Mucosa of gallbladder (tissue), 1 donor: ENCODE measurements at places on chromosomes 6 and 20.
A peak's percentile ranks its signal among the peaks of the same experiment; 100 is the strongest.

DNA sequence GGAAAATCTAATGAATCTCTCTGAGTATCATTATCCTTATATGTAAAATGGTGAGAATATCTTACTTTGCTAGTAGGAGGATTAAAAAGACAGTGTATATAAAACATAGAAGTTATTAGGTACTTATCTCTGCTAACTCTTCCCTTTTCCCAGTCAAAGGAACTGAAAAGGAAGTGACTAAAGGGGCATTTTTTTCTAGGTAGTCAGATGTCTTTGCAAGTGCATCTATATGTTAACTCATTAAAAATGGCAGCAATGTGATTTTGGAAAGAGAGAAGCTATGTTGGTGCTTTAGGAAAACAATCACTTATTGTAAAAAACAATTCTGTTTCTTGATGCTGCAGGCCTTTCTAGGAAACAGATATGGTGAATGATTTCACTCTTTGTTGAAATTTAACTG lies 180.9 kb downstream of the SAMD5 start:
- DNase-seq: no peak

DNA sequence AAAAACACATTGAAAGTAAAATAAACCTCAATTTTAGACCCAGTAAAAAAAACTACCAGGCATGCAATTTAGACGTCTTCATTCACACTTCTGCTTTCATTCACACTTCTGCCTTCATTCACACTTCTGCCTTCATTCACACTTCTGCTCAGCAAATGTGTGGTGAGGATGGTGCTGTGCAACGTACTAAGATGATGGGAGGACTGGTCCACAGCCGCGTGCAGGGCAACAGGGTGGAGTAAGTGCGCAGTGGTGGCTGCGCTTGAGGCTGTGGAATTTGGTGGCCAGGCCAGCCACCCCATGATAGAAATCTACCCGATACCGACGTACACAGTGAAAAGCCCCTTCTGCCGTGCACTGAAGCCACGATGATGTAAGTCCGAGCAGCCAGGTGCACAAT lies 114.3 kb upstream of the CD93 start:
- no peak for DNase-seq

DNA sequence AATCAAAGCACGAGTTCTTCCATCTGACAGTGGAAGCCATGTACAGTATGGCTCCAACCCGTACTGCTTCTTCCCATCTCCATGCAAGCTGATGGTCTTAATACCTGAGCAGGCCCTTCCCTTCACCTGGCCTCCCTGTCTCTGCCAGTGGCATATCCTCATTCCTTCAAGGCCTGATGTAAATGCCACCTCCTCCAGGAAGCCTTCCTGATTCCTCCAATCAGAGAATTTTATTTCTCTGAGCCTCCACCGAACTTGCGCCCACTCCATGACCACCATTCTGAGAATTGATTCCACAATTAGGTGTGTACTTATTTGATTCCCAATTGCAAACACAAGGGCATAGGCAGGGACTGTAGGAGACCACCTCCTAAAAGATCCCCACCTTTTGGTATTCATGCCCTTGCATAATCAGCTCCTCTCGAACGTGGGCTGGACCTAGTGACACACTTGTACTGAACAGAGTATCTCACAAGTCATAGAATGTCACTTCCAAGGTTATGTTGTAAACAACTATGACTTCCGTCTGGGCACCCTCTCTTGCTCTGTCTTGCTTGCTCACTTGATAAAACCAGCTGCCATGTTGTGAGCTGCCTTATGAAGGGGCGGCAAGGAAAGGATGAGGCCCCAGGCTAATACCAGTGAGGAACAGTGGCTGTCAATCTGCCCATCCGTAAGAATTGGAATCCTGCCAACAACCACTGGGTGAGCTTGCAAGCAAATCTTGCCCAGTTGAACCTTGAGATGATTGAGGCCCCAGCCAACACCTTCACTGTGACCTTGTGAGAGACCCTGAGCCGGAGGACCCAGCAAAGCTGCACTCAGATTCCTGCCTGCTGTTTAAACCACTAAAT lies 38.8 kb downstream of the CPNE5 start:
- no peak for DNase-seq

- DNase-seq: no peak
These were observed 17.6 kb upstream of the IER3 start for GRCh38 chr6:30761791-30762429.

DNA sequence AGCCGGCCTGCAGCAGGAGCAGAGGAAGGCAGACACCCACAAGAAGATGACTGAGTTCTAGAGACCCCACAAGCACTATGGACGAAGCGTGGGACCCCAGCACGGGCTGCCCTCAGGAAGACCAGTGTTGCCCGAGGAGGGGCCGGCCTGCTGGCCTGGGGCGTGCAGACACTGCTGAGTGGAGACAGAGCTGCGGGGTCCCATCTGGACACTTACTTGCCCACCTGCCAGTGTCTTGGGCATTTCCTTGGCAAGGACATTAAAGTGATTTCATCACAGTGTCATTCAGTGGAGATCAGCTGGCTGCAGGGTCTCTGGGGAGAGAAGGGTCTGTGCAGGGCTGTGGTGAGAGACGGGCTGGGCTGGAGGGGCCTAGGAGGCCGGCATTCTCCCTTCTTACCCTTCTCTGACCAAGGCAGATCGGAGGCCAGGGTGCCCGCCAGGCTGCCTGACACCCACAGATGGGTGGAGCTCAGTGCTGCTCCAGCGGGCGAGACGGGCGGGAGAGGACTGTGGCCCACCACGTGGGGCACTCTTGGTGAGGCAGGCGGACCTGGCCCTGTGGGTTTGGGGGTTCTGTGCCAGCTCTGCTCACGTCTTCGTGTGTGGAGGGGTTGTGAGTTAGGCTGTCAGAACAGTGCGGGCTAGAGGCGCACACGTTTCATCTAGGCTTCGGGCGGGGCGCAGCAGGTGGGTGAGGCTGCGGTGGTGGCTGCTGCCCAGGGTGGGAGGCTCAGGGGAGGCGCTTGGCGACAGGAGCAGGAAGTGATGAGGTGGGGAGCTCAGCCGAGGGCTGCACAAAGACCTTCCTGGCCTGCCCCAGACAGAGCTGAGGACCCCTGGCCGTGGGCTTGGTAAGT lies at the start of gene LIME1:
TSS of gene LIME1 (plus strand) at position 806 of the 860 bp plus-strand sequence. CDS start 886 bp downstream, outside the sequence.
- DNase-seq: peak; percentile 34

GRCh38 chr6:161961796-161962195 lies 687.9 kb upstream of the AGPAT4 start:
- no peak for DNase-seq

GRCh38 chr6:54847799-54848597 lies 1.4 kb downstream of the FAM83B start:
- no peak for DNase-seq

- no peak for DNase-seq
These were observed 40.3 kb upstream of the AHI1 start for GRCh38 chr6:135537741-135538301.

DNA sequence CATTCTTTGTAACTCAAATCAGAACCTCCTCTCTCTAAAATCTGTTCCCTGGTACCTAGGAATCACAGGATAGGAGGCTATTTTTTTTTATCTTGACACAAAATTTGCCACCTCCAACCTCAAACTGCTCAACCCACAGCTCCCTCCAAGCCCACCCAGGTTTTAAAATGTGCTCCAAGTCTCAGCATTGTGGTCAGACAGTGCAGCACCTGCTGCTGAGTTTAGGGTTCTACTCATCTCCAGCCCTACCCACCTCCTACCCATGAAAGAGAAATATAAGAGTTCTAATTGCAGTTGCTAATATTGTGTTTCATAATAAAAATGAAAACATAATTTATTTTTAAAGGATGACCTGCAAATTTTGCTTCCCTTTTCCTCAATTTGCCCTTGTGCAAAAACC lies 496.5 kb downstream of the MAFB start:
- DNase-seq: no peak

DNA sequence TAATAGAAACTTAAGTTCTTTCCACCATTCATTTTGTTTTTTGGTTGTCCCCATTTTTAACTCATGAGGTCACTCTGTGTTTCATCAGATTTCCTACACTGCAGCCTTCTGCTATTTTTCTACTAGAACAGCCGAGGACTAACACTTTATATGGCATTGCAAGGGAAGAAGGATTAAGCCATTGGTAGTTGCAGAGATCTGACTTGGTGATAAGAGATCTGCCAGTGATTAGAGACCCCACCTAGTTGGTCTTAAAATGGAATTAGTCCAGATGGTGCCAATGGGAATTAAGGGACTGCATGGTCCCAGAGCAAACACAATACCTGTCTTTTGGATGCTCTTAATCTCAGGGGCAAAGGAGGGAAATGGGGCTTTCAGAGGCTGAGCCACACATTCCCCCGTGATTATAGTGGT lies 125.5 kb upstream of the TMEM170B start:
- DNase-seq: no peak

GRCh38 chr6:88964509-88964908 lies 1.1 kb upstream of the RNGTT start:
- no peak for DNase-seq

DNA sequence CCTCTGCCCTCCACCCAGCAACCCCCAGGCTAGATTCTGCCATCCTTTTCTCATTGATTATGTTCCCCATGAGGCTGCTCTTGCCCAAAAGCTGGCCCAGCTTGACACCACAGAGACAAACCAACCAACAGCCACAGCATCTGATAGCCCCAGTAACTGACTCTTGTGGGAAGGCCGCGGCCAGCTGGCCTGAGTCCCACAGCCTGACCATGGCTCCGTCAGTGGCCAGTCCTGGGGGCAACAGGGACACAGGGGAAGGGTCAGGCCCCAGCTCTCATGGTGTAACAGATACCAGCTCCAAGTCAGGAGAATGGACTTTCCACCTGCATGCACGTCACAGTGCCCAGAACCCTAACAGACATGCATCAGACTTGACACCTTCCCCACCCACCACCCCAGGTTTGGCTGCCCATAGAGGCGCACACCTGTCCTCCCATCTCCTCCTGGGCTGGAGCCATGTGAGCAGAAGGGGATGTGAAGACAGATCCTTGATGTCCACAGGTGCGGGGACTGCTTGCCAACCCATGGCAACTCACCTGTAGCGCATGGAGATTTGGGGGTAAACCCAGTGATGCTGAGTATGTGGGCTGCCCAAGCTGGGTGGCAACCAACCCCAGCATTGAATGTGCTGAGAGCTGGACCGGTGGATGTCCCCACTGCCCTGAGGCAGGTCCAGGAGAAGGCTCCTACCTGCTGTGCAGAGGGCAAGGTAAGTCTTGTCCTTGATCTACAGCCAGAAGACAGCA lies 18.8 kb downstream of the RIPOR3 start:
- no peak for DNase-seq

DNA sequence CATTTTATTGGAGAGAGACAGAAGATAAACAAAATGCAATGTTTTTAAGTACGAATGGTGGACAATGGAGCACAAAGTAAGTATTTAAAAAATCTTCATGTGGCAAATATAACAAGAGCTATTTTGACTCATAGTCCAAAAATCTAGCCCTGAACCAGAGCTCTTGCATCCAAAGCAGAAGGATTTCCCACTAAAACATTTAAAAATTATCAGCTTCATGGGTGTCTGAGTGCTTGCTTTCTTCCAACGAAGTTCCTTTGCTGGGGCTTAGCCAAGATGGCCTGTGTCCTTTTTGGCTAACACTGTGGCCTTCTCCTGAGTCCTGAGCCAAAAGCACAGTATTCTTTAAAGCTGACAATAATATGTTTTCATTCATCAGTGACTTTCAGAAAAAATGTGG lies 161.7 kb downstream of the RIMS1 start:
- DNase-seq: no peak

DNA sequence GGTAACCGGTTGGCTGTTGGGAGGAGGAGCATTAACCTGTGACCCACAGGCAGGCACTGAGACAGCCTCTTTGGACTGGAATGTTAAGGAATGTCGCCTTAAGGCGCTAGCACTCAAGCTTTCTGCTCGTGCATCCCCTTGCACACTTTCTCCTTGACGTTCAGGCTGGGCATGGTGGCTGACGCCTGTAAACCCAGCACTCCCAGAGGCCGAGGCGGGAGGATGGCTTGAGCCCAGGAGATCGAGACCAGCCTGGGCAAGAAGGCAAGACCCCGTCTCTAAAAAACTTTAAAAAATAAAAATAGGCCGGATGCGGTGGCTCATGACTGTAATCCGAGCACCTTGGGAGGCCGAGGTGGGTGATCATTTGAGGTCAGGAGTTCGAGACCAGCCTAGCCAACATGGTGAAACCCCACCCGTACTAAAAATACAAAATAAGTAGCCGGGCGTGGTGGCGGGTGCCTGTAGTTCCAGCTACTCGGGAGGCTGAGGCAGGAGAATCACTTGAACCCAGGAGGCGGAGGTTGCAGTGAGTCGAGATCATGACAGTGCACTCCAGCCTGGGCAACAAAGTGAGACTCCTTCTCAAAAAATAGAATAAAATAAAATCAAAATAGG lies 1.9 kb upstream of the GID8 start:
- no peak for DNase-seq

DNA sequence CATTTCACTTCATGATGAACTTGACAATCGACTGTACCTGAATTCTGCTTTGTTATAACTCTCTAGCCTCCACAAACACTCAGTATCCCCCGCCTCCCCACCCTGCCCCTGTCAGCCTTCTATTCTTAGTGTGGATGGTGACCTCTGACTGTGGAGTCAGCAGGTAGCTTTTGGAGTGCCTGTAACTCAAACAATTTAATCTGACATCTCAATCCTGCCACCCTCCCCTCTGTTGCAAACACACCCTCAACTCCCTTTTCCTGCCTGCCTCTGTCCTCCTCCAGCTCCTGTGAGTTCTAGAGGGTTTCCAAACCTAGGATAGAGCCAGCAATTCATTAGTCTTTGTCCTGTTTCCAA lies 20.3 kb downstream of the DAAM2 start:
- DNase-seq: no peak

DNA sequence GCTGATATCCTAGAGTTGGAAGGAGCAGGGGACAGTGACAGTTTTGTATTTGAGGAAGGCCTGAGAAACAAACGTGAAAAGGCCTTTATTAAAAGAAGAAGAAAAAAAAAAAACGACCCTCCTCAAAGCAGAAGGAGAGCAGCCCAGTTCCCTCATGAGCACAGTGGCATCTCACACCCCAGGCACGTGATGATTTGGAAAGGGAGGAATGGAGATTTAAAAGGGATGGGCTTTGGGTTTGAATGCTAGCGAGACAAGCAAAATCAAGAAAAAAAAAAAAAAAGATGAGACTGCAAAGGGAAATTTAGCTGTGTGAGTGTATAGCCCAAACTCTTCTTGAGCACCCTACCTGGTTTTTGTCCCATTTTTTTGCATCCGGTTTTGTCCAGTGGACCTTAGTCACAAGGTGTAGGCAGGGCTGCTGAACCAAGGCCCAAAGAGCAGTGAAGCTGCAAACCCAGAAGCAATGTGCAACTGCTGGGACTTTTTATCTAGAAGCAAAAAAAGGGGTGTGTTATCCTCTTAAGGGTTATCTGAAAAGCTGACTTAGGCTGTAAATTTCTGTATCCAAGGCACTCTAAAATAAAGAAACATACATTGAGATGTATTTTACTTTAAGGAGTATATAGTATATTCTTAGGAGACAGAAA lies 54.5 kb upstream of the RREB1 start:
- no peak for DNase-seq
